Bone marrow (tissue), 2 donors: ENCODE measurements at places on chromosomes 7 and 10.

DNA sequence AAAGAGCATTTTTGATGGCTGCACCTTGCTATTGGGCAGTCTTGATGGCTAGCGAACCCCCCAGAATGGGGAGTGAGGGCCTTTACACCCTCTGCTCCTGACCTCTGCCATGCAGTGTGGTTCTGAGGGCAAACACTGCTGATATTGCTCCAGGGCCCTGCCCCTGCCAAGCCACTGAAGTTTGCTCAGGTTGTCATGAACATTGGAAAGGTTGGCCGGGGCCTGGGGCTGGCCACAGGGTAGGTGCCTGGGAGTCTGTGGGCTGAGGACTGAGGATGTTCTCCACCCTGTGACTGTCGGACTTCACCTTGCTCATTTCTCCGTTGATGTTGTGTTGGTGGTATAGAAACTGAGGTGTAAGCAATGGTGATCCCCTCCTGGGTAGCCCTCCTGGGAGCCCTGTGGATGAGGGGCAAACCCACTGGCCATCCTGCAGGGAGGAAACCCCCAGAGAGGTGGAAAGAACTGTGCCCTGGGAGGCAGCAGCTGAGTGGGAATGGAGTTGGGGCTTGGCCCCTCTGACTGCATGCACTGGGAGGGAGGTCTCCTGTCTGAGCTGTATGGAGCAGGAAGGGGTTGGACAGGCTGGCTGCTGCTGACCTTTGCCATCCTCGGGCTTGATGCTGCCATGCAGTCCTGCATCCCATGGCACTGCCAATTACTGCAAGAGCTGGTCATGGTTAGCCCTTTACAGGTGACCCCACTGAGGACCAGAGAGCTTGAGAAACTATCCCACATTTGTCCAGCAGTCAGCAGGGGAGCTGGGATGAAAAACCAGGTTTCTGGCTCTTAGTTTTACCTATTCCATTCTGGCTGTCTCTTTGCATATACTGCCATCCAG lies 77.1 kb downstream of the SH2D4B start:
- no peak for DNase-seq

GRCh38 chr7:151245360-151246101 lies 3.0 kb downstream of the SMARCD3 start:
- no peak for DNase-seq

DNA sequence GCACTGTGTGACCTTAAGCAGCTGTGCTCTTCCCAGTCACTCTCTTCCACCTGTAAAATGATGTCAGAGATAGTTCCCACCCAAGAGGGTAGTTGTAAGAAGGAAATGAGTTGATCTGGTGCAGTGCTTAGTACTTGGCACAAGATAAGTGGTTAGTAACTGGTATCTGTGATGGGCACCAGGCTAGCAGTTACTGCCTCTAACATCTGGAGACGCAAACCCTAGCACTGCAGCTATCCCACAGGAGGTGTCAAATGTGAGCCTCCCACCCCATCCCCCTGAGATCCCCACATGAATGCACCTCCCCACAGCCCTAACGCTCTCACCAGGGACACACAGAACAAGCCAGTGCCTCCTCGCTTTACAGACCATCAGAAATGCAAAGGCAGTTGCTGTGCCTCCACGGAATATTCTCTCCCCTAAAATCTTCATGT lies 72.0 kb downstream of the KCNMA1 start:
- no peak for DNase-seq

DNA sequence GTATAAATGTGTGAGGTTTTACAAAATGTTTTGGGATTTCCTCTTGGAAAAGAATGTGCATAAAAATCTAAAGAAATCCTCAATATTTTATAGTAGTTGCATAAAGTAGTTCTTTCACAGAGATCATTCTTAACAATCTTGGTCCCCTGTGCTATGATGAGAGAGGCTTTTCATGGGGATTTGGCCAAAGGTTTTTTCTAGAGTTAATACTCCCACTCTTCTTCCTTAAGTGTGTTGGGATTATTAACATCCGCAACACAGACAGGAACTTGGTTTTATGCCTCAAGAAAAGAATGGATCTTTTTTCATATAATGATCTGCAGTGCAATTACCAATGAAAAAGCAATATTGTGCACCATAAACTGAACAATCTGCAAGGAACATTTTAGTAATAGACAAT lies 71.5 kb downstream of the AGMO start:
- no peak for DNase-seq

DNA sequence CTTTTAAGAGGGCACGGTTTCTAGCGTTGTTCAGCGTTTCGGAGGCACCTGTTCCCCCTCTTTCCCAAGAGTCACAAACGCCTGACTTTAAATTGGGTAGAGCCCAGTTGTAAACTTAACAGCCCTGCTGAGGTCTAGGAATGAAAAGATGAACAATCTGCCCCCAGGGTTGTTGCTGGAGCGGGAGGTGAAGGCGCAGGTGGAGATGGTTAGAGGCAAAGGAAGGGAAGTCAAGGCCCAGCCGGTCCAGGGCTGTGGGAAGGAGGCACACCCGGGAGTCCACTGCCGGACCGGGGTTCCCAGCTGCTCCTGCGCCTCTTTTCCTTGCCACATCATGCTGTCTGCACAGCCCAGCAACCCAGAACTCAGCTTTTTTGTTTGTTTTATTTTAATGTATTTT lies 770 bp downstream of the PRXL2A start:
- DNase-seq = no peak

DNA sequence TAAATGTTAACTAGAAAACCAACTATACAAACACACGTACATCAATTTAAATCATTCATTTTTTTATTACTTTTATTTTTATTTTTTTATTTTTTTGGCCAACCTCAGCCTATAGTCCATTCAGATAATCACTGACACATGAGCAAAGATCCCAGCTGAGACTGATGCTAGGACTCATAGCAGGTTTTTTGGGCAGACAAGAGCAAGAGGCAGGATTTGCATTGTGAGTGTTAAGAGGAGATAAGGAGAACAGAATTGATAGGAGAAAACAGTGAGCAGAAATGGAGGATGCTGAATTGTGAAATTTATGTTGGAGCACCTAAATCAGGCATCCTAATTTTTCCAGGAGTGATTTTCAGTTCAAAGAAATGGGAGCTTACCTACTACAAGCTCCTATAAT lies 240.3 kb downstream of the SEMA3D start:
- no peak for DNase-seq

GRCh38 chr7:17456541-17456940 lies 158.1 kb downstream of the AHR start:
- DNase-seq = no peak

- no peak for DNase-seq
Observed at GRCh38 chr10:86734207-86734988, 22.0 kb upstream of the BMPR1A start.

DNA sequence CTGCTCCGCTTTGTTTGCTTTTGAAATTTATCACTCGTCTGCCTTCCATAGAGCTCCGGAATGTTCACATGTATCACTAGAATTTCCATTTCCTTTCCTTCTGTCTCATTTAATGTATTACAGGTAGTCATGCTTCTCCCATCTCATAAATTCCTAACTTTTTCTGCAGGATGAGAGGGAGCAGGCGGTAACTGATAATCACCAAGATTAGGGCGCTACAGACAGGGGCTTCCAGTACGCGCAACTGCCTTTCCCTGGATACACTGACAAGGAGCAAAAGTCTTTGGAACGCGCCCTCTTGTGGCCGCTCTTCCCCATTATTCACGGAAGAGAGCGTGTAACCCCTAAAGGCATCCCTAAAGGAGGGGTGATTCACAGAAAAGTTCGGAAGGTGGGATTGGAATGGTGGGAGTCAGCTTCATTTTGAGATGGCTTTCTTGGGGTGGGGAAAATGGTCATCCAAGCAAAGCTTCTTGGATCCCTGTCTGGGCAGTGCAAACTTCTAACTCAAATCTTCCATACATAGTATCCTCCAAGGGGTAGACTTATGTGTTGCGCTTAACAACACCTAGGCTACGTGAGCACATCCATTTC lies 6.5 kb downstream of the INHBA start:
- DNase-seq = no peak

DNA sequence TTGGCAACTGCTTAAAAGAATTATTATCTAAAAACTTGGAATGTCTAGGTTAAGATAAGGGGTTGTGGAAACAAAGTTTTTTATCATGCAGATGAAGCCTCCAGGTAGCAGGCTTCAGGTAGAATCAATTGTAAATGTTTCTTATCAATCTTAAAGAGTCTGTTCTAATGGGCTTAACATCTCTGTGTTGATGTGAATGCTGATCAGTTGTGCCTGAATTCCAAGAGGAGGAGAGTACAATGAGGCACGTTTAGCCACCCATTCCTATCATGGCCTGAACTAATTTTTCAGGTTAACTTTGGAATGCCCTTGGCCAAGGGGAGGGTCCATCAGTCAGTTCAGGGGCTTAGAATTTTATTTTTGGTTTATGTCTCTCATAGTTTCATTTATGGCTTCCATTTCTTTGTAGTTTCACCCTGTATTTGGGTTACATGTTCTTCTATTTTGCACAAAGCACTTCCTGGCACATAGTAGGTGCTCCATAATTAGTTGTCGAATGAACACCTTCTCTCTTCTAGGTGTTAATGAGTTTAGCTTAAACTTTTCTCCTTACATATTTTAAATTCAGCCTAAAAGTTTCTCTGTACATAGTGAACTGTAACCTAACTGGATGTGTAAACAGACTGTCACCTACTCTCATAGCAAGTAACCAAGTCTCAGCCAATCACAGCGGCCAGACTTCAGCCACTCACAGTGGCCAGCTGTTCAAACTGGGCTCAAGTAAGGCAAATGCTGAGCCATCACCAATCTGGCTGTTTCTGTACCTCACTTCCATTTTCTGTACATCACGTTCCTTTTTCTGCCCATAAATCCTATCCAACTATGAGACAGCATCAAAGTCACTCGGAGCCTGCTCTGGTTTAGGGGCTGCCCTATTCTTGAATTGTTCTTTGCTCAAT lies 34.7 kb downstream of the ALOX5 start:
- no peak for DNase-seq

DNA sequence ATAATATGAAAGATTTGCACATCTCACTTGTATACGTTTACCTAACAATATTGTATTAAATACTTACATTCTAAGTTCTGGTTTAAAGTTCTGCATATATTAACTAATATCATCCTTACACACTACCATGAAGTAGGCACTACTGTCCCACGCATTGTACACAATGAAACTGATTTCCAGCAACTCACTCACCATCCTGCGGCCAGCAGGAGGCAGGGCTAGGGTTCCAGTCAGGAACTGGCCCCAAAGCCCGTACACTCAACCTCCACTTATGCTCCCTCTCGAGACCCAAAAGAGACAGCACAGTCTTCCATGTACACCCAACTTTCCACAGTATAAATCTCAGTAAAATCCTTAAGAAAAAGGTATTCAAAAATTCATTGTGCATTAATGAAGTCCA lies 41.4 kb downstream of the GRID1 start:
- no peak for DNase-seq

DNA sequence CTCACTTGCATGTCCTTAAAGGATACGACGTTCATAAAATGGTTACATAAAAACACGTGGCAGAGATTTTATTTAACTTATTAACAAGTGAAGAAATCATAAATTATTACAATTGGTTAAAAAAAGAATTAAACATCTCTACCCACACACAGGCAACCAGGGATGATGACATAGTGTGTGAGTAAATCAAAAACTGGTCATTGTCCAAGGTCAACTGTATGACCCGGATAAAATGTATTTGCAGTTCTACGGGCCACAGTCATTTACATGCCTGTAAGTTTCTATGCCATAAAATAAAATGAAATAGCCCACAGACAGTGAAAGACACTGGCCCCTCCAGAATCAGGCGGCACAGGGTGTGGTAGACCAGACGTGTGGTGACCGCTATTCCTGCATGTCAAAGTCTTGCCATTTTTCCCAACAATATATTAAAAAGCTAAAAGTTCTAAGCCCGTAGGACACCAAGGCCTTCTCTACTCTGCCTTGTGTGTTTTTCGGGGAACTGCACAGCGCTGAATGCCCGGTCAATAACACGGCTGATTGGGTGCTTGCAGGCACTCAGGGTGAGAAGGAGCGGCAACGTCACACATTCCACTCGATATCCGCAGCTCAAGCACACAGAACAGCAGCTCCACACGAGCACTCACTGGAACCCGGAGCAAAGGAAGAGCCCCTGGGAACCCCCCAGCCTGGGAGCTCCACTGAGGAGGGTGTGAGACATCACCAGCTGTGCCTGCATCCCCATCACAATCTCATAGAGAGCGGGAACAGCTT lies 143.3 kb upstream of the PPP2R2D start:
- no peak for DNase-seq

DNA sequence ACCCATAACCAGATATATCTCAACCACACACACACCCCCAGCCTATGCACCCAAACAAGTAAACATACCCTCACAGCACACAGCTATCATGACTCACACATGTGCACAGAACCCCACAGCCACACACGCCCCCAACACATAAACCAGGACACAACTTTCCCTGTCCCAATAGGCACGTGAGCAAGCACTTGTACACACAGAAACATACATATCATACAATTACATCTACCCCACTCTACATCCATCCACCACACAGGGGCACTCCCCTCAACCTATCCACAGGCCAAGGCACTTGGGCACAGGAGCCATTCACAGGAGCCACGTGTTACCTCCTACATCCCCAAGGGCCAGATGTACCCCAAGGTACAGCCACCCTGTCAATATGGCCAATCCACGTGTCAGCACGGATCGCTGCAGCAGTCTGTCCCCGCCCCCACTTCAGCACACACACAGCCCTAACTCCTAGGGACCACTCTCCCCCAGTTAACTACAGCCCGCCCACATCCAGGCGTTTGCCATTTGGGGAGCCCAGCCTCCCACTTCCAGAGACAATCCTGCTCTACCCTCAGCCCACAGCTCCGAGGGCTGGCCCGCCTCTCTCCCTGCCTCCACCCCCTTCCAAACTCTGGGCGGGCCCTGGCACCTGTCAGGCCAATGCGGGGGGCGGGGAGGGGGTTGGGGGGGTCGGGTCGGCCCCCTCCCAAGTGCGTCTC lies 163.5 kb downstream of the SH3PXD2A start:
- DNase-seq = no peak

GRCh38 chr10:48623607-48624132 lies 18.8 kb upstream of the ARHGAP22 start:
- no peak for DNase-seq

DNA sequence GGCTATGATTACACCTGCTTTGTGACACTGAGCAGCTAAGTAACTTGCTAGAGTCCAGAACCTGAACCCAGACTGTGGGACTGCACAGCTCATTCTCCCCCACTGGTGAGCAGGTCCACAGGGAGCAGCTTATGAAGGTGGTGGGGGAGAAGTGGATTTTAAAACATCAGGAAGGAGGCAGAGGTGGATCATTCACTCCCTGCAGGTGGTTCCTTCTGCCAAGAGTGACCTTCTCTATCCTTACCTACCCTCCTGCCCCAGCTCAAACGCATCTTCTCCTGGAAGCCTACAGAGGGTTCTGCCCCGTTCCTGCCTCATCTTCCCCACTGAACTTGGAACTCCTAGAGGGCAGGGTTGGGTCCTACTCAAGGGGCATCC lies 539 bp upstream of the FAM241B start:
- DNase-seq = no peak

- DNase-seq = no peak
Observed at GRCh38 chr10:2979306-2979705, 88.0 kb upstream of the PFKP start.
